Right renal pelvis (tissue), 4 donors: ENCODE measurements at places on chromosomes 16 and 17.

DNA sequence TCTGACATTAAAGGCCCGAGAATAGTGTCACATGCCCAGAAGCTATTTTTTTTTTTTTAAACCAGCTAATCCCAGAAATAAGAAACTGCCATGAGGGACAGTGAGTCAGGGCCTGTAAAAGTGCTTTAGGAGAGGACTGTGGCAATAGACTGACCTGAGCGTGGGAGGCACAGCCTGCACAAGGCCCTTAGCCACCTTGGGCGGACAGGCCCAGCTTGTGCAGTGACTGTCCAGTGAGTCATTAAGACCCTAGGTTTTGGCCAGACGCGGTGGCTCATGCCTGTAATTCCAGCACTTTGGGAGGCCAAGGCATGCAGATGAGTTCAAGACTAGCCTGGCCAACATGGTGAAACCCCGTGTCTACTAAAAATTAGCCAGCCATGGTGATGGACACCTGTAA, 343.0 kb upstream of the ZFHX3 start:
- DNase-seq, result no peak

DNA sequence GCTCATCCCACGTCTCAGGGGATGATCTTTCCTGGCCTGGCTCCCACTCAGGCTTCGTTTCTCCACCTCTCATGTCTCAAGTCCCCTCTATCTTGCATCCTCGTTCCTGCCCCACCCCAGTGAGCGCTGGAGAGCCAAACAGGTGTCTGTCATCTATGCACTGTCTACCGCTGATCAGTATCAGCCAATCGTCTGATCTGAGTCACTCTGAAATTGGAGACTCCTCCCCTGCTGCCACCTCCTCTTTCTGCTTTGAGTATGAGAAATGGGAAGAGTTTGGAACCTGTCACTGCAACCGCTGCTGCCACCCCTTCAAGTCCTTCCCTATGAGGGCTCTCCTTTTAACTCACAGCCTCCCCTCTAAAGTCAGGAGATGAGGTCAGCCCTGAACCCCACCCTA, 28.0 kb downstream of the FZD2 start:
- no peak for DNase-seq

DNA sequence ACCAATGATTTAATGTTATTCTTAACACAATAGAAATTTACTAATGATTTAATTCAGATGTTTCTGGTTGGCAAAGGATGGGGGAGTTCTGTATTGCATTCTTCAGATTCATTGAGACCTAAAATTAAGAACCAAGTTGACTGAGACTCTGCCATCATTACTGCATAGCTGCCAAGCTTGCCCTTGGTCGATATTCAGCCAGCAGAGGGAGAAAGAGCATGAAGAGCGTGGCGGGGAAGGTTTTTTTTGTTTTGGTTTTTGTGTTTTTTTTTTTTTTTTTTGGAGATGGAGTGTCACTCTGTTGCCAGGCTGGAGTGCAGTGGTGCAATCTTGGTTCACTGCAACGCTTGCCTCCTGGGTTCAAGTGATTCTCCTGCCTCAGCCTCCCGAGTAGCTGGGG, 659.4 kb upstream of the EEF2KMT start:
- no peak for DNase-seq

- no peak for DNase-seq
These were observed 28.8 kb downstream of the GINS2 start for GRCh38 chr16:85659805-85660511.

DNA sequence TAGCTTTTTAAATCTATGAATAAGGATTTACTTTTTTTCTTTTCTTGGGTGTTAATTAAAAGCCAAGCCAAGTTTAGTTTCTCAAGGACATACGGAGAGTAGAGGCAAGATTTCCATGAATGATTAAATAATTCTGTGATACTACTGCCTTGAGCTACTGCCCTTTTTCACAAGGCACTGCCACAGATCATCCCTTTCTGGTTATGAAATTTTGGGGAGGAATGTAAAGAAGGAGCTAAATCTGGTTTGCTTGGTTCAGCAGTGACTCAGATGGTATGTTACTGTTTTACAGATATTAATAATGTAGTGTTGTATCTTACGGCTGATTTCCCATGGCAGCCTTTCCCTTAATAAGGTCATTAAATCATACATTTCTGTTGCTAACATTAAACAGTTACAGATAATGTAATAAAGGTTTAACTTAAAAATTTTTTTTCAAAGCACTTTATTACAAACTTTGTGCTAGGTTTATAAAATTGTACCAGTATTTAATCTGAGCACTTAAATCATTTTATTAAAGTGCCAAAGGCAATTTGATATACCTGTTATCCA, 2.6 kb downstream of the WSB1 start:
- no peak for DNase-seq

DNA sequence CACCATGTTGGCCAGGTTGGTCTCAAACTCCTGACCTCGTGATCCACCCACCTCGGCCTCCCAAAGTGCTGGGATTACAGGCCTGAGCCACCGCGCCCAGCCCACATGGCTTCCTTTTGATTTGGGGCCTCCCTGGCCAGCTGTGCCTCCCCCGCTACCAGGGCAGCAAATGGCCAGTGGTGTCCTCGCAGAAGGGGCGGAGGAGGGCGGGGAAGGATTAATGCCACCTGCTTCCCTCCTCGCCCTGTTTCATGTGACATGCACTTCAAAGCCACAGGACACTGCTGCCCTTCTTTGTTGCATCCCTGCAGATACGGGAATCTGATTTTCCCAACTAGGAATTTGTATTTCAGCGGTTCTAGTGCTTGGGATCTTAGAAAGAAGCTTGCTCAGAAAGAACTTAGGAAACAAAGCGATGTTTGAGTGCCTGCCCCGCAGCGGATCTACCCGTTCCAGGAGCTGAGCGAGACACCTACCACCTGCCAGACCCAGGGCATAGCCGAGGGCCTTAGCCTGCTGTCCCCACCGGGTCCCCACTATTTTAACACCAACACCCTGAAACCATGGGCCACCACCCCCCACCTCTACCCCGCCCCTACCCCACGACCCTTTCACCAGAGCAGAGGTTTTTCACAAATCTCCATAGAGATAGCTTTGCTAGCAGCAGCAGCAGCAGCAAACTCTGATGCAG, 37.7 kb upstream of the CCDC182 start:
- no peak for DNase-seq

DNA sequence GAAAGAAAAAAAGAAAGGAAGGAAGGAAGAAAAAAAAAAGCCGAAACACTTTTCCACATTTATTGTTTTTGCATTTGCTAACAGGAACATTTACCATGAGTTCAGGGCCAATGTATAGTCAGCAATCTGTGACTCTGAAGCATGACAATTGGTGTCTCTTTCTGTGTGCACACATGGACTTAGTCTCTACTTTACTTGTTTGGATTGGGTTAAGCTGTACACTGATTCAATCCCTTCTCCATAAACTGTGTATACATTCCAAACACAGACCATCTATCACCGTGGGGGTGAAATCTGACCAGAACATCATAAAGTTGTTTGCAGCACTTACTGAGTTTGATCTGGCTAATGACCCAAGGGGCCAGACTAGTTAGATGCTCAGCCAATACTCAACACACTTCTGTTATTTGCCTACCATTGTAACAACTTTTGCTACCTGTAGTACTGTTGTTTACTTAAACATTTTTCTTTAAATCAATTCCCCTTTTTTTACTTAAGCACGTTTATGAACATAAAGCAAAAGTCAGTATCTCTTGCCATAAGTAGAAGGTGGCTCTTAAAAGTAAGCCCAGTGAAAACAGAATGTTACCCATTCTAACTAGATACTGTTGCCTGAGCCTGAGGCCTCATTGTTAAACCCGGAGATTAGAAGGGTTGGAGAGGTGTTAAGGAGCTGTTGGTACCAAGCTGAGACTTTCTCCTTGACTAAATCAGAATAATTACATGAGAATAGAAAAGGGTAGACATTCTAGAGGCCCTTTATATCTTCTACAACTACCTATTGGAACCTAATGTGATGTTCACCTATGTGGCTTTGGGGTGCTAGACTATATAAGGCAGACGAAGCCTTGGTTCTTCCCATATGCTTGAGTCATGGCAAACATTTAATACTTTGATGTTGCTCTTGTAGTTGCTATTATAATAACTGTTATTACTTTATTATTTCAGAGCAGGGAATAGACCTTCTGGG, 41.8 kb downstream of the SCNN1B start:
- no peak for DNase-seq

GRCh38 chr16:72923757-72924156, 124.2 kb downstream of the ZFHX3 start:
- DNase-seq, result no peak

- no peak for DNase-seq
These were observed 23.5 kb downstream of the ADCY9 start for GRCh38 chr16:4092547-4093265.

DNA sequence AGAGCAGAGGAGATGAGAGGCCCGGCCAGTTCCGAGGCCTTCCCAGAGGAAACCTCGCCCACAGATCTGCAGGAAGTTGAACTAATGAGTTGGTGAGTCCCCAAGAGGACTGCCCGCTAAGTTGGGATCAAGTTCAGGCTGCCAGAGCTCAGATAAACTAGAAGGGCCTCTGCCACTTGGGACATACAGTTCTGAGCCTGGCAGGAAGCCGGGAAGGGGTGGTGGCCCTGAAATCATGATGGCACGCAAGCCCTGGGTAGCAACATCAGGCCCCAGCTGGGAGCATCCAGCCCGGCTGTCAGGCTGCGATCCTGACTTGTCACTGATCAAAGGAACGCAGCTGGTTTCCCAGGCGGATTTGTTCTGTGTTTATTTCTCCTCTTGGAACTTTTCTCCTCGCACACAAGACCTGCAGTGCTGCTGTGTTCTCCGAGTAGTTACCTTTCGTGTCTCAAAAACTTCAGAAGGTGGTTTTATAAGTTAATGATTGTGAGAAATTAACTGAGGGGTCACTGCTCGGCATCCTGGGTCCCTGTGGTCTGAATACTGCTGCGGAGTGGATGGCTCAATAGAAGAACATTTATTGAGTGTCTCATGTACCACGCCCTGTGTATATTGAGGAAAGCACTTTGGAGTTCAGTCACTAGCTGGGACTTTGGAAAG, 8.0 kb upstream of the WFDC1 start:
- DNase-seq, result no peak

DNA sequence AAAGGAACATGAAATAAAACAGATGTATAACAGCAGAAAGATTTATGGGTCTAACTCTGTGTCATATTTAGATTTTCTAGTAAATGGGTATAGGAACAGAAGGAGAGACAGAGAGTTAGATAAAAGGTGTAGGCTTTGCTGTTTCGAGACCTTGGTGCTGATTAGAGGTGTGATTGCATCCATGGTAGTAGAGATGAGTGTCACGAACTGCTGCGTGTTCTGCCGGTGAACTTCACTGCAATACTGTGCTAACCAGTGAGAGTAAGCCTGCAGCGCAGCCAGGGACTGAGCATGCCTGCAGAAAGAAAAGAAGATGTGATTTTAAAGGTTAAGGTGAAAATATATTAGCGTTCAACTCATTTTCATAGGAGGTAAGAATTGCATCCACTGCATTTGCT, 53.7 kb upstream of the GSG1L start:
- DNase-seq, result no peak

DNA sequence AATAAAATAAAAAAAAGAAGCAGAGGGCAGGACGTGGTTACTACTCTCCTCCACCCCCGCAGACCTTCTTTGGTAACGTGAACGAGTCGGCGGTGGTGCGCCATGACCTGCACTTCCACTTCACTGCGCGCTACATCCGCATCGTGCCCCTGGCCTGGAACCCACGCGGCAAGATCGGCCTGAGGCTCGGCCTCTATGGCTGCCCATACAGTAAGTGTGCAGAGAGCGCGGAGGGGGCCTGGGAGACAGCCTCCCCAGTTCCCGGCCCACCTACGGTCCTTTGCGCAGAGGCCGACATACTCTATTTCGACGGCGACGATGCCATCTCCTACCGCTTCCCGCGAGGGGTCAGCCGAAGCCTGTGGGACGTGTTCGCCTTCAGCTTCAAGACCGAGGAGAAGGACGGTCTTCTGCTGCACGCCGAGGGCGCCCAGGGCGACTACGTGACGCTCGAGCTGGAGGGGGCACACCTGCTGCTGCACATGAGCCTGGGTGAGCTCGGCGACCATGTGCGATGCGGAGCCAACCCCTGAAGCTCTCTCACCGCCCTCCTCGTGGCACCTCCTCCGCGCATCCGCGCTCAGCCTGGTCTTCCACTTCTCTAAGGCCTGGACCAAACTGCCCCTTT, 2.7 kb downstream of the CNTNAP1 start:
- no peak for DNase-seq

DNA sequence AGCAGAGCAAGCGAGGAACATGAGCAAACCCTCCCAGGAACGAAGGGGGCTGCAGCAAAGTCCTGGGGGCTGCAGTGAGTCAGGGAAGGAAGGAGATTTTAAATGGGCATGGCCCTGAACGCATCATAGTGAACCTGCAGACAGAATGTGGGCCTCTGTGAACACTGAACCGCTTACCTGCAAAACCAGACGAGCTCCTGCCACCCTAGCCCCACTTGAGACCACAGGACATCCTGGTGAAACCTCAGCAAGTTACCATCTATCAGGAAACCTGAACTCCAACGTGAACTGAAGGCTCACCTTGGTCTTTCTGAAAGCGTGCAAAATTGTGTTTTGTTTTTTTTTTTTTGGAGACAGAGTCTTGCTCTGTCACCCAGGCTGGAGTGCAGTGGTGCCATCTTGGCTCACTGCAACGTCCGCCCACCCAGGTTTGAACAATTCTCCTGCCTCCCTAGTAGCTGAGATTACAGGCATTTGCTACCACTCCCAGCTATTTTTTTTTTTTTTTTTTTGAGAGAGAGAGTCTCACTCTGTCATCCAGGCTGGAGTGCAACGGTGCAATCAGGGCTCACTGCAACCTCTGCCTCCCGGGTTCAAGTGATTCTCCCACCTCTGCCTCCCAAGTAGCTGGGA, 30.8 kb downstream of the FANCA start:
- no peak for DNase-seq

DNA sequence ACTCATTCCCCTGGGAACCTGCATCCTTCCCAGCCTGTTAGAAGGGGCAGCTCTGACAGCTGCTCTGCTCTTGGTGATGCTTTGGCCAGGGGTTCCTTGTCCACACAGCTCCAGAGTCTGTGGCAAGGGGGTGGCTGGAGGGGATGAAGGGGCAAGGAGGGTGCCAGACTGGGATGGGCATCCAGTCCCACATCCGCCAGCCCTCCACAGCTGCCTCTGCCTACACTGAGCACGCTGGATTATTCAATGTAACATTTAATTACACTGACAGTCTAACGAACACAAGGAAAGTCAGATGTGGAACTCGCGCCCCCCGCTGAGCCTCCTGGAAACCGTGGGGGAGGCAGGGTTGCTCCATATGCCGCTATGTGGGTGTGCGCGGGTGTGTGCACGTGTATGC, 101.1 kb downstream of the C16orf78 start:
- DNase-seq, result no peak
